ACHN (cell line): ENCODE measurements at places on chromosomes 16 and 17.

DNA sequence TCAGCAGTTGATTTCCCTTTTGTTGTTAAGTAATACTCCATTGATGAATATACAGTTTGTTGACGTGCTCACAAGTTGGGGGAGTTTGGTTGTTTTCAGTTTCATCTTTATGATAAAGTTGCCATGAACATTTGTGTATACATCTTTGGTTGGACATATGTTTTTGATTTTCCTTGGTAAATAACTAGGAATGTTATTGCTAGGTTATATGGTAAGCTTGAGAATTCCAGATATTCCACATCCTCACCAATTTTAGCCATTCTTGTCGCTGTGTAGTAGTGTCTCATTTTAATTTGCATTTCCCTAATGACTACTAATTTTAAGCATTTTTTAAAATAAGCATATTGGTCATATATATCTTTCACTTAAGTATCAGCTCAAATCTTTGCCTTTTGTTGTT lies 55.0 kb upstream of the RASL10B start:
- DNase-seq = no peak

- DNase-seq = no peak
Observed at GRCh38 chr16:64532691-64533090, 589.2 kb downstream of the CDH11 start.

DNA sequence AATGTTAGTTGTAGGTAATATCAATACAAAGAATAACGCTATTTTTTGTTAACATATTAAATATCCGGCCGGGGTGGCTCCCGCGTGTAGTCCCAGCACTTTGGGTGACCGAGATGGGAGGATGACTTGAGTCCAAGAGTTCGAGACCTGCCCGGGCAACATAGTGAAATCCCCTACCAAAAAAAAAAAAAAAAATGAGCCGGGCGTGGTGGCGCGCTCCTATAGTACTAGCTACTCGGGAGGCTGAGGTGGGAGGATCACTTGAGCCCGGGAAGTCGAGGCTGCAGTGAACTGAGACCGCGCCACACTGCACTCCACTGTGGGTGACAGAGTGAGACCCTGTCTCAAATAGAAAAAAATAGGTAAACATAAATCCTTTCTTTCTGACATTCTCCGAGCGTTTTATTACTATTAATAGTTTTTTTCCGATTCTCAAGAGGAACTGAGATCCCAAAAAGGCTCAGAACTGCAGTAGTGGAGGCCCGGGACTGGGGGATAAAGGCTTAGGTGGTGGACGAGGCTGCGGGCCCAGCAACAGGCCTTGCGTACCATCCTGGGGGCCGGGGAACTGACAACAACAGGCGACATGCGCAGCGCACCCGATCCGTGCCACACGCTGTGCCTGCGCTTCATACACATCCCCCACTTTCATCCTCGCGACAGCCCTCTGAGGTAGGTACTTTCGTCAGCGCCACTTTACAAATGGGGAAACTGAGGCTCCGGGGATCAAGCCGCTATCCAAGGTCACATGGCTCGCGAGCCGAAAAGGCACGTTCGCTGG lies 919 bp downstream of the N4BP1 start:
- DNase-seq = peak; percentile 16

DNA sequence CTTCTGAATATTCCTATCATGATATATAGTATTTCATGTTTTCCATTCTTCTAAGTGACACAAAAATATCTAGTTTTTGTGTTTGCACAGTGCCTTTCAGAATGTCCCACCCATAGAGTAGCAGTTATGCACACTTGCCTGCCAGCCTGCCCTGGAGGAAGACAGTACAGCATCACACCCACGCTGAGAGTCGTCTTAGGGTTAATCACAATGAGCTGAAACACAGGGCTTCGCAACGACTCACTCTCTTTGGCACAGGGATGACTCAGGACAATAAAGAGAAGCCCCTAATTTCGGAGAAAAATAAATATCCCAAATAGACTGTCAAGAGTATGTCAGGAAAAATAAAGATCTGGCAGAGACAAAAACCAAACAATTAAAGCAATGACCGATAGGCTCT lies 11.6 kb upstream of the NDUFAB1 start:
- DNase-seq = peak; percentile 35

DNA sequence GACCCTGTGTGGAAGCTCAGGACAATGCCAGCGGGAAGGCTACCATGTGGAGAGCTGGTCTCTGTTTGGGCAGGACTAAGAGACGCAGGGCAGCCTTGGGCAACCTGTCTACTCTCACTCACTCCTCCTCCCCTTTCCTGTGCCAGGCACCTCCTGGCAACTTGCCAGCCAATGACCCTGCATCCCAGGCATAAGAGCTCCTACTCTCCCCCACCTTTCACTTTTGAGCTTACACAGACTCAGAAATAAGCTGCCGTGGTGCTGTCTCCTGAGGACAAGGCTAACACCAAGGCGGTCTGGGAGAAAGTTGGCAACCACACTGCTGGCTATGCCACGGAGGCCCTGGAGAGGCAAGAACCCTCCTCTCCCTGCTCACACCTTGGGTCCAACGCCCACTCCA lies 2.6 kb downstream of the HBM start:
- no peak for DNase-seq

GRCh38 chr17:61846761-61847375 lies 16.5 kb downstream of the BRIP1 start:
- no peak for DNase-seq

DNA sequence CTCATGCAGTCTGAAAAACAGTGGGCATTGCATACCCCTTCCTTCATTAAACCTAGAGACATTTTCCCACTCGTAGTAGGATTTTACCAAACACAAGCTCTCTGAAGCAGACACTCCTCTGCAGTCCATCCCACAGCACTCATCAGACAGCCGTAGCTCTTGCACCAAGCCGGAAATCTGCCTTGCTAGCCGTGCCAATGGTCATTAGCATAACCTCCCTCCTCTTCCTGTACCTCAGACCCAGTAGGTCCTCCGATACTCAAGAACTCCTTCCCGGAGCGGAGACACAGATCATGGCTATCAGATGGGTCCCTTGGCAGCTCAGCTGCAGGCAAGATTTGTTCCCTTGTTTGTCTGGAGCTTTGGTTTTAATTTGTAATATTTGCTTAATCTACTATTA lies 483.1 kb upstream of the PSMD7 start:
- no peak for DNase-seq

- DNase-seq = no peak
Observed at GRCh38 chr17:34366529-34367107, 3.6 kb upstream of the CCL1 start.

DNA sequence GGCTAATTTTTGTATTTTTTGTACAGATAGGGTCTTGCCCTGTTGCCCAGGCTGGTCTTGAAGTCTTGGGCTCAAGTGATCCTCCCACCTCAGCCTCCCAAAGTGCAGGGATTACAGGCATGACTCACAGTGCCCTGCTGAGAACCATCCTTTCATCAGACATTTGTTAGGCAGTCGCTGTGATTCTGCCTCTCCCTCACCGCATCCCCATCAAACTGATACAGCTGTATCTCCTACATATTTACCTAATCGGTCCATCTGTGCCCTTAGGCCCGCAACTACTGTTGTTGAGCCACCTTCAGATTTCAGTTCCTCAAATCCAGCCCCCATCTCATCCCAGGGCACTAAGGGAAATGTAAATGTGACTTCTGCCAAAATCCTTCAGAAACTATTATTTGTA lies 2.0 kb upstream of the SLC43A2 start:
- DNase-seq = no peak

- DNase-seq = no peak
Observed at GRCh38 chr16:57357330-57358085, 1.1 kb upstream of the CCL22 start.

DNA sequence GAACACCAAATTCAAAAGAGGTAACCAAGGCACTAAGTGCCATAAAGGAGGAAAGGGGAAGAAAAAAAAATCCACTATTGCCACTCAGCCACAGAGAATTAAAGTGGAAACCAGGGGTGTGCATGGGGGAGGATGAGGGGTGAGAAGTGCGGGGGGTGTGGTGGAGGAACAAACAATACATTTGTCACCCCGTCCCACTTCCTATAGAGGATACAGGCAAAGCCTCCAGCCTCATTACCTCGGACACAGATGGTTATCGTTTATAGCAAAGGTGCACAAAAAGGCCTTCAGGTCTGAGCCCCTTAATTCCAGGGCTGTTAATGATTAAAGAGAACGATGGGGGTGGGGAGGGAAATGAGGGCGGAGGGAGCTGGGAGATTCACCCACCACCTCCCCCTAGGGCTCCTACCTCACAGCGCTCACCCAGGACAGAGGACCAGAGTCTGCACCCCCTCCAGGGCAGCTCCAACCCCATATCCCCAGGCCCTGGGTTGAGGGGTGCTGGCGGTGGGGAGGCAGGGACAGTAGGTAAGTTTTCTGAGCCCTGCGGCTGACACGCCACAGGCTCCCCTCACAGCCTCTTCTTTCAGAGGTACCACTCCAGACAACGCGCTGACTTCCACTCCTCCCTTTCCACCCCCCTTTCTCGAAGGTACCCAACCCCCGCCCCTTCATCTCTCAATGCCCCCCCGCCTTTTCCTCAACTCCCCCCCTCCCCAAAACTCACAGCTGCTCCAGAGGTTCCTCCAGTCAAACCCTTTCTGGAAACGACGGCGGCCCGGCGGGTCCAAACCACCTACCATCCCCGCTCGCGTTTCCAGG lies 470 bp downstream of the DCUN1D3 start:
- peak; percentile 66 for DNase-seq

DNA sequence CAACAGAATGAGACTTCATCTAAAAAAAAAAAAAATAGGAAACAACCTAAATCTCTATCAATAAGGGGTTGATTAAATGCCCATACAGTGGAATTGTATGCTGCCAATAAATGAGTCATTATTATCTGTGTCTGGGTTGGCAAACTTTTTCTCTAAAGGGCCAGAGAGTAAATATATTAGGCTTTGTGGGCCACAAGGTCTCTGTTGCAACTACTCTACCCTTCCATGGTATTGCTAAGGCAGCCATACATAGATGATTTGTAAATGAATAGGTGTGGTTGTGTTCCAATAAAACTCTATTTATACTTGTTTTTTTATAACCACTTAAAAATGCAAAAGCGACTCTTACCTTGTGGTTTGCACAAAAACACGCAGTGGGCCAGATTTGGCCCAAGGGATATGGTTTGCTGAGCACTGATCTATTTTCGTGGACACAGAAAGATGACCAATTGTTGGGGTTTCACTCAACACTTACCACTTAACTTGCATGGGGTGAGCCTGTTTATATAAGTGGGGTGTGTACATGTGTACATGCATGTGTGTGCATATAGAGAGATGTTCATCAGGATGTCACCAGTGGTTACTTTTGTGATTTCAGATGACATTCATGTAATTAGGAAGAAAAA lies 12.4 kb upstream of the IL4R start:
- no peak for DNase-seq

DNA sequence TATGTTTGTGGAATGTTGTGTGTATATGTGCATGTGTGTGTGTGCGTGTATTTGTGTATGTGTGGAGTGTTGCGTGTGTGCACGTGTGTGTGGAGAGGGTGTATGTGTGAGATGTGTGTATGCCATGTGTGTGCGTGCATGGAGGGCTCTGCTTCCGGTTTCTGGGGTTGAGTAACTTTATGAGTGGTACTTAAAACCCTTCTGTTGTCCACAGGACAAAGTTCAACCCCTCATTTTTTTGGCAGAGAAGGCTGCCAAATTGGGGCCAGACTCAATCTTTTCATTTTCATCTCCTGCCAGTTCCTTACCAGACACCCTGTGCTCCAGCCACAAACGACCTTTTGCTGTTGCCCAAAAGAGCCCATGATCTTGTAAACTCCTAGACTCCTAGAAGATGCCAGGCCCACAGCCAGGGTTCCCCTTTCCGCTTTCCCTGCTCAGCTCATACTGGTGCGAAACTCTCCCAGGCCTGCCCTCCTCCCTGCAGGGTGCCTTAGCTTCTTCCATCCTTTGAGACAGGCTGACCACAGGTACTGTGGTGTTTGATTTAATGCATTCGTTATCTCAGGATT lies 100.2 kb downstream of the CMIP start:
- DNase-seq = no peak

- peak; percentile 74 for DNase-seq
Observed at GRCh38 chr17:58200024-58200633, 7.6 kb downstream of the EPX start.

DNA sequence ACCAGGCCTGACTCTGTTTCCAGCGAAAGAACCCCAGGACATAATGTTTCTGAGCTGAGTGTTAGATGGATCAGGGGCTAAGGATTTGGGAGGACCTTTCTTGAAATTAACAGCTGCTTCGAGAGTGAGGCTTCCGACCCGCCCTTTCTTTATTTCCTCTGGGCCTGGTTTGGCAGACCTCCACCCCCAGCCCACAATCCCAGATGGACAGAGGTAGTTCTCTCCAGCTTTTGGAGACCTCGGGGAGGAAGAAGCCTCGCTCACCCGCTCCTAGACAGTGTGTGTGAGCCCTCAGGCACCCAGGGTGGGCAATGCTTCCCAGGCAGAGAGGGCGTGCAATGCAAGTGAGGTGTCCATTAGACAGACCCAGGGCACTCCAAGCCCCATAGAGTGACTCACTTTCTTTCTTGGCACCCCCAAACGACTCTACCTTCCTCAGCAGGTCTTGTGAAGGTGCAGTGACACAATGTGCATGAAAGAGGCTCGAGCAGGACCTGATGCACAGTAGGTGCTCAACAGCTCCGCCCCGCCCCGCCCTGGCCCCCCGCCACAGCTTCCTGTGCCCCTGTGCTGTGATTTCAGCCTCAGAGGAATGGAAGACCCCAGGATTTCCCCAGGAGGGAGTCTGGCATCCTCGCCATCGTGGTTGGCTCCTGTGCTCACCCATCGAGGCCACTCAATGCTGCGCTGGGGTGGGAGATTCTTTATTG lies 50.7 kb upstream of the TOB1 start:
- DNase-seq = no peak

- DNase-seq = no peak
Observed at GRCh38 chr17:71247441-71248015, 873.3 kb upstream of the SOX9 start.

GRCh38 chr17:19948116-19948943 lies 29.3 kb downstream of the AKAP10 start:
- DNase-seq = no peak

DNA sequence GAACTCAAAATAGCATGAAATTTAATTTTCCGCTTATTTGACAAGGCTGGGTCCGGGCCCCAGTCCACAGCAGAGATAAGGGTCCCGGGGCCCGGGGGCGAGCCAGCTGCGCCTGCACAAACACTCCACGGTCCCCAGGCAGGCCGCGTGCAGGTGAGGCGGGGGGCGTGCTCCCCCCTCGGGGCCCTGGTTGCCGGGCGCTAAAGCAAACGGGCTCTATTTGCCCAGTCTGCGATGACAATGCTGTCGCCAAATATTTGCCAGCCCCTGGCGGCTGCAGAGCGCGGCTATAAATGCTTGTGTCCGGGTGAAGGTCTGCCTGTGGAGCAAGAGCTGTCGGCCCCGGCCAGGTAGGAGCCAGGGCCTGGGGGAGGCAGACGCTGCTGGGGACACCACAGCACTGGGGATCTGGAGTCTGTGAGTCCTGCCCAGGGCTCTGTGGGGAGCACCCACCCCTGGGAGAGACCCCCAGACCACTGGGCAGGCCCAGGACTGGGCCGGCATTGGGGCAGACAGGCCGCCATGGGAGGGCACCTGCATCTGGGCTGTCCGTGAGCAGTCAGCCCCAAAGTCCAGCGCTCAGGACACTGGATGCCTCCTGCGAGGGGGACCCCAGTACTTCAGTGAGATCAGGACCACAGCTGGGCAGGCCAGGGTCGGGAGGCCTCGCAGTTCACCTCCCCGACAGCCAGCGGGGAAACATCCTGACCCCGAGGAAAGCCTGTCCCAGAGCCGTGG lies at the start of gene PERCC1:
TSS of gene PERCC1 (plus strand) at position 320 of the 738 bp plus-strand sequence. CDS start 1,516 bp downstream, outside the sequence.
- no peak for DNase-seq
